Activated CD4-positive, alpha-beta T cell treated with anti-CD3 and anti-CD28 coated beads for 4 hours (primary cell): ENCODE measurements at places on chromosomes 7 and 10.

- DNase-seq = no peak
Observed at GRCh38 chr10:28842321-28842720, 165.0 kb downstream of the BAMBI start.

DNA sequence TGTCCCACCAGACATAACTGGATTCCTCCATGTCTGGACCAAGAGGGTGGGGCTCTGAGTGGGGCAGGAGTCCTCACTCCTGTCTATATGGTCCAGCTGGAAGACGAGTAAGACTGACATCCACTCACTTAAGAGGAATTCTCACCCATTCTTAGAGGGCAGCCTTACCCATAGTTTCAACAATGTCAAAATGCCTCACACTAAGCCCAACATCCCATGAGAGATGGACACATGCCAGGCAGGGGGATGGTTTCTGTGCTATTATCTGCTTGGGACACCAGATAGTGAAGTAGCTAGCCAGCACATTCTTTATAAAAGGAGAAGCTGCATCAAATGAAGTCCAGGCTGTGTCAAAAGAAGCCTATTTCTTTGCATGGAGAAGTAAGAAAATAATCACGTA lies 4.7 kb upstream of the LANCL2 start:
- DNase-seq = no peak

DNA sequence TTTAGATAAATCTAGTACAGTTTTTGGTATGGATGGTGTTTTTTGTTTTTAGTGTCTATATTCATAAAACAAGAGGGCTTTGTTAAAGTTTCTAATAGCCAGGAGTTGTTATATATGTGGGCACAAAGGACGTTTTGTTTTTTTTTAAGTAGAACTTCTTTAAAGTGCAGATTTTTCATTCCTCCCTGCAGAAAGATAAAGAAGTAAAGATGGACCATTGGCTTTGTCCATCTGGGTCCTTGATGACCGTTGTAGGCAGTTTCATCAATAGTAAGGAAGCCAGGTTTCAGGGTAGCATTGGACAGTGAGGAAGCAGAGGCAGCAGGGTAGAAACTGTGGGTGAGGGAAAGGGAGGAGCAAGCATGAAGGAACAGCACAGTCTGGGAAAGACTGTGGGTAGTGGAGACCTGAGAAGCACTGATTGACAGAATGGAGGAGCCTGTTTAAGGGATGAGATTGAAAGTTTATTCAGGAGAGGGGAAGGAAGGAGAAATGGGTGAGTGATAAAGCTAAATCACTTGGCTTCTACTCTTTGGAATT lies 5.3 kb downstream of the CALU start:
- DNase-seq = no peak

GRCh38 chr10:68099736-68100135 lies 9.6 kb upstream of the MYPN start:
- no peak for DNase-seq

DNA sequence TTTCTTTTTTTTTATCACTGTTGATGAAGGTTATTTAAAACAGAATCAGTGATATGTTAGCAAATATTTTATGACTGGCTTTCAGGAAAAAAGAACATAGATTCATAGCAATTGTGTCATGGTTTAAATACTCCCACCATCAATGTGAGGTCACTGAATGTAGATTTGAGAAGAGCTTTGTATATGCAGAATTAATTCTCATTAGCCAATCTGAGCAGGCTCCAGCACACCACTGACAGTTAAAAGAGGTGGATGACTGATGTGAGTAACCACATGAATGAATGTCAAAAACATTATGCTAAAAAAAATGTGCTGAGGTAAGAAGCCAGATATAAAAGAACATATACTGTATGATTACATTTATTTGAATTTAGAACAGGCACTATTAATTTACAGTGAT lies 174.8 kb upstream of the KAT6B start:
- DNase-seq = no peak

- DNase-seq = no peak
Observed at GRCh38 chr10:43997330-43997729, 348.6 kb upstream of the ZNF32 start.

GRCh38 chr10:63120554-63120953 lies 12.6 kb upstream of the NRBF2 start:
- DNase-seq = no peak

DNA sequence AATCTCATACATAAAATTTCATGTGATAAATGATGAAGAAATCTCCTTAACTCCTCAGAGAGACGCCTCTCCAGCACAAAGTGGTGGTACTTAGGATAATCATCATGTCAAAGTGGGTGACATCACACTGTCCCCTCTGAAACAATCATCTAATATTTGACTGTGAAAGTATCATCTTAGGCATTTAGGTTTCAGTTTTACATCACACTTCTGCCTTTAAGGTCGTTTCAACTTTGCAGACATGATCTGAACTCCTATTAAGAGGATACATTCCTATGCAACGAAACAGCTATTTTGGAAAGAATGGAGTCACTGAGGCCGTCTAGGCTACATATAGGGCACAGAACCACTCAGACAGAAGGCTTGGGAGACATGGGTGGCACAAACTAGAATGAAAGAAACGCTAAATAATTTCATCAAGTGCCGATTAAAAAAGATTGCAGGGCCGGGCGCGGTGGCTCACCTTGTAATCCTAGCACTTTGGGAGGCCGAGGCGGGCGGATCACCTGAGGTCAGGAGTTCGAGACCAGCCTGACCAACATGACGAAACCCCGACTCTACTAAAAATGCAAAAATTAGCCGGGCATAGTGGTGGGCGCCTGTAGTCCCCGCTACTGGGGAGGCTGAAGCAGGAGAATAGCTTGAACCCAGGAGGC lies 2.0 kb downstream of the VOPP1 start:
- no peak for DNase-seq

GRCh38 chr7:157096286-157097055 lies 42.3 kb upstream of the UBE3C start:
- no peak for DNase-seq

- no peak for DNase-seq
Observed at GRCh38 chr7:144063710-144064109, 5.9 kb upstream of the OR2A25 start.

DNA sequence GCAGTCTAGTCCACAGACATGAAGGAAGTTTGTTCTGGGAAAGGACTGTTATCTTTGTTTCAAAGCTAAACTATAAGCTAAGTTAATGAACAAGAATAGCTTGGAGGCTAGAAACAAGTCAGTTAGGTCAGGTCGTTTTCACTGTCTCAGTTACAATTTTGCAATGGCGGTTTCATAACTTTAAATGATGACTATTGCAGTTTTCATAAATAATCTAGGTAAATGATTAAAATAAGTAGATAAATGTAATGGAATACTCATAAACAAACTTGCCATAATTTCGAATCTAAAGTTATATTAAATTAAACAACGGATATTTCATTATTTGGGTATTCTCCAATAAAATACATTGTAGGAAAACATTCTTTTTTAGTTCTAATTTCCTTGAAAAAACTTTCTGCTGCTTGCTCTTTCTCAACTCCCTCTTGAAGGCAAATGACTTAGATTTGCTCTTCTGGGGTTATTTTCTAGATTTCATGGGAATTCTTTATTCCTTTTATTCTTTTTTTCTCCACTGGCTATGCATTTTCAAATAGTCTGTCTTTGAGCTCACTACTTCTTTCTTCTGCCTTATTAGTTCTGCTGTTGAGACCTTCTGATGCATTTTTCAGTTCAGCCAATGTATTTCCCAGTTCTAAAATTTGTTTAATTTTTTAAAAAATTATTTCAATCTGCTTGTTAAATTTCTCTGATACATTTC lies 103.8 kb upstream of the APBB1IP start:
- no peak for DNase-seq
